ENCODE measurements at places on chromosomes 6 and 20. TPM values are rescaled to one million over a fixed set of nuclear protein-coding genes. Genes with fewer than 3 reads are reported as not detected.

GRCh38 chr20:63238514-63239125 is 2.9 kb downstream of the BIRC7 start:
- DNase-seq: no peak

GRCh38 chr6:34247481-34248197 is 1.2 kb downstream of the SMIM29 start:
- DNase-seq: peak; percentile 58

GRCh38 chr20:57450931-57451330 is 59.7 kb downstream of the RBM38 start:
- DNase-seq: no peak

- no peak for DNase-seq
Measured at GRCh38 chr6:56510984-56511531, 131.6 kb downstream of the DST start.

- no peak for DNase-seq
Measured at GRCh38 chr6:42891199-42891722, 11.8 kb downstream of the RPL7L1 start.

DNA sequence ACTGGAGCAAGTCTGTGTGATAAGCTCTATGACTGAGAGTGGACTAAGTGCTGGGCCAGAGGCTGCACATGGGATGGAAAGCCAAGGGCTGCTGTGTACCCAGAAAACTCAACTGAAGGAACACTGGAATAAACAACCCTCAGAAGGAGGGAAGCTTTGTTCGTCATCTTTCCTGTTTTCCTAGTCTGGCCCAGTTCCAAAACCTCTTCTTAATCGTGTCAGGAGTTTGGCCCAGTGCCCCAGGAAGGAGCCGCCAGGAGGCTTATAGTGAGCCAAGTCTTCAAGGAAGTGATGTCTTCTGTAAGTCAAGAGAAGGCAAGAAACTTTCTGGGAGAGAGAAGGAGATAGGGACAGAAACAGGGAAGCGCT is 23.3 kb upstream of the TOP1 start:
- peak; percentile 95 for DNase-seq

GRCh38 chr6:1709234-1709641 is 99.5 kb downstream of the FOXC1 start:
- DNase-seq: peak; percentile 60

The NTSR1 gene
- total RNA-seq: not detected

DNA sequence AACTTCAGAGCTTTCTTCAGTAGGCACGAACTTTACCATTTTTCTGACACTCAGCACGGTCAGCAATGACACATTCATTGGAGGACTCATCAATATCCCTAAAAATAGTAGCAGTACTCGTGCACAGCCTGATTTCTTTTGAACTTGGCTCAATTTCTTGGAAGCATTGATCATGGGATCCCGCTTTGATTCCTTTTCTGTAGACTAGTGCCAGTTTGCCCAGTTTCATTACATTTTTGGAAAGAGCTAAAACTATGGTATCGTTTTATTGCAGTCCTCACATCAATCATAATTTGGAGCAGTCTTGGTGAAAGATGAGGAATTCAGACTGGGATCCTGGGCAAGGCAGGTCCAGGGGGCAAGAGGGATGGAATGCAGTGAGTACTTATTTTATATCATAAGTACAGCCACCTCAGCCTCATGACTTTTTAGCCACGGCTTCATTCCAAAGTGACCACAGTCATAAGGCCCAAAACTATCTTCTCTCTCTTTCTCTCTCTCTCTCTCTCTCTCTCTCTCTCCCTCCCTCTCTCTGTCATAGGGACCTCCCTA is 170.9 kb upstream of the AKAP12 start:
- DNase-seq: no peak

The NRN1 gene
- total RNA-seq: 12.8 TPM

- peak; percentile 69 for DNase-seq
Measured at GRCh38 chr20:32983459-32984112, 20.6 kb downstream of the SUN5 start.

- no peak for DNase-seq
Measured at GRCh38 chr6:139981768-139982181, 607.3 kb upstream of the CITED2 start.

The POPDC3 gene
- not detected for total RNA-seq

DNA sequence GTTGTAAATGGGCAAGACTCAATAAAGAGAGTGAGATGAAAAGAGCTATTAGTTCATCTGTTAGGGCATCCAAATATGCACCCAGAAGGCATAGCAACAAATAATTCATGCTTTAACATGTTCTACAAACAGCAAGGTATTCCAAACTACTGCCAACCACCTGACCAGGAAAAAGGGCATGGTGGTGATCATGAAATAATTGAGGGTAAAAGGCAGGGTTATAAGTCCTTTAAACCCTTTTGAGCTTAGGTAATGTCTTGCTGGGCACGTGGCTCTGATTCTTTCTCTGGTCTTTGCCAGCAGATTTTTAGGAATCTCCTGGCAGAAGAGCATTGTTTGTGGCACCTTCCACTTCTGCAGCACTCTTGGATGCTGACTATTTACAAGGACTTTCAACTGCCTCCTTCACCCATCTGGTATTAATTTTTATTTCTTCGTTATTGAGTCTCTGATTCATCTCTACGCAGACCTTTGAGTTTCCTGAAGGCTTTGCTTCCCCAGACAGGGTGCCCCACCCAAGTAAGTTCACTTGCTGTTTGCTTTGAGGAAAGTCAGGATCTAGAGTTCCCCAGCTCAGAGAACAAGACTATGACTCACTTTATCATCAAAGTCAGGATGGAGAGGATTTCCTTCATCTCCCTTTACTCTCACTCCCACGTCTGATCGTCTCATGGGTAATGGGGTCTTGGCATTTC is 83.4 kb upstream of the NEDD9 start:
- no peak for DNase-seq

DNA sequence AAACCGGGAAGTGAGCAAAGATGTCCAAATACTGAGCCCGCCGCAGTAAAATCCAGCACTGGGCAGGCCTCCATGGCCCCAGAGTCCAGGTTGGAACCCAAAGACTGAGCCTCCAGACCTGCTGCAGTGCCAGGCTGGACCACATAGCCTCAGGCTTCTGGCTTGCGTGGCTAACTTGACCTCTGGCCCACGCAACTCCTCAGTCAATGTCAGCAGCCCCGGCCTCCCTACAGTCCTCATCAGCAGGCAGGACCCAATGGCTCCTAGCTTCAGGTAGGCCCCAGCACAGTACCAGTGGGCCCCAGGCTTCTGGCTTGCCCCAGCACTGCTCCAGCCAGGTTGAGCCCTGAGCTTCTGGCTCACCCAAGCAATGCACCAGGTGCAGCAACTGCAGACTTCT is 245.1 kb upstream of the AFDN start:
- no peak for DNase-seq

DNA sequence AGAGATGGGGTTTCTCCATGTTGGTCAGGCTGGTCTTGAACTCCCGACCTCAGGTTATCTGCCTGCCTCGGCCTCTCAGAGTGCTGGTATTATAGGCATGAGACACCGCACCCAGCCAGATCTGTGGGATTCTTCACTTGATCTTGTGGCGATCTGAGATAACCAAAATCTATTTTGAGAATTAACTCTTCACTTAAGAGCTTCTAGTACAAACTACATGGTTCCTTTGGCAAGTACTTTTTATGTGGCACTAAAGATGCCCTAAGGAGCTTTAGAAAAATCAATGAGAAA is 37.8 kb upstream of the TFB1M start:
- no peak for DNase-seq

- DNase-seq: no peak
Measured at GRCh38 chr20:46207793-46208192, 89.7 kb downstream of the CD40 start.

The CPNE5 gene
- 5.2 TPM for total RNA-seq

DNA sequence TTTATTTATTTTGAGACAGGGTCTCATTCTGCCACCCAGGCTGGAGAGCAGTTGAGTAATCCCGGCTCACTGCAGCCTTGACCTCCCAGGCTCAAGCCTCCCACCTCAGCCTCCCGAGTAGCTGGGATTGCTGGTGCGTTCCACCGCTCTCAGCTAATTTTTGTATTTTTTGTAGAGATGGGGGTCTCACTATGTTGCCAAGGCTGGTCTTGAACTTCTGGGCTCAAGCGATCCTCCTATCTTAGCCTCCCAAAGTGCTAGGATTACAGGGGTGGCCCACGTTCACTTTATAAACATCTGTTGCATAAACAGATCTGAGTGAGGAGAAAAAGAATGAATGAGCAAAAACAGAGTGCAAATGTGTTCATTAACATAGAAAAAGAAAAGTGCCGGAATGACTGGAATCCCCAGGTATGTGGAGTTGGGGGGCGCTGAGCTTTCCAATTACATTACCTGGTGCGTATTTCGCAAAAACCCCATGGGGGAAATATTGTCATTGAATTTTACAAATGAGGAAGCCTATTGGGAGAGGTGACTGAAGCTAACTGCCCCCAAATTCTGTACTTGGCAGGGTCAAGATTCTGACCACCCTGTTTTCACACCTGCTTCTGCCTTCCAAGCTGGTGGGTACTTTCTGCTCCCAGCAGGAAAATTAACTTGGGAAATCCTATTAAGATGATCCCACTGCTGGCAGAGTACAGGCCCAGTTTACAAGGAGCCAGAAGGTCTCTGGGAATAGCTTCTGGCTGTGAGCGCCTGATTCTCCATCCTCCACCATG is 207.7 kb upstream of the JARID2 start:
- no peak for DNase-seq

DNA sequence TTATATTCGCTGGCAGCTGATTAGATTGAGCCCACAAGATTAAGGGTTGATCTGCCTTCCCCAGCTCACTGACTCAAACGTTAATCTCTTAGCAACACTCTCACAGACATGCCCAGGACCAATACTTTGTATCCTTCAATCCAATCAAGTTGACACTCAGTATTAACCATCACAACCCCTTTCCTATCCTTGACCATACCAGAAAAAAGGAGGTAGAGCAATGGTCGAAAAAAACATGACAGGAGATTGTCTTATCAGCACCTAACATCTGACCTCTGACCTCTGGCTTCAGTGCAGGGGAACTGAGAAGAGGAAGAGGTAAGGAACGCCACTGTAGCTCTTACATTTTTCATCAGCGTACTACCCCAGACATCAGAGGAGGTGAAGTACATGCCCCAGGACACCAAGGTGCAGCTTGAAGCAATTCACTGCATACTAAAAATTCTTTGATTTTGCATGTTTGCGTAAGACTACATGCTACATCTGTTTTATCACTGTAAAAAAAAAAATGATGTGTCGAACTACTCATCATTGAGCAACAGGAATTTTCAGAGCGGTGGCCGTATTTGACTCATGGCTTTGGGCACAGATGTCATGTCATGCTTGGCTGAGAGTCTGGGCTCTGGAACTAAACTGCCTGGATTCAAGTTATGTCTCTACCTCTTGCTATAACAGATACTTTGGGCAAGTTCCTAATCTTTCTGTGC is 188.0 kb upstream of the TAB2 start:
- DNase-seq: no peak

DNA sequence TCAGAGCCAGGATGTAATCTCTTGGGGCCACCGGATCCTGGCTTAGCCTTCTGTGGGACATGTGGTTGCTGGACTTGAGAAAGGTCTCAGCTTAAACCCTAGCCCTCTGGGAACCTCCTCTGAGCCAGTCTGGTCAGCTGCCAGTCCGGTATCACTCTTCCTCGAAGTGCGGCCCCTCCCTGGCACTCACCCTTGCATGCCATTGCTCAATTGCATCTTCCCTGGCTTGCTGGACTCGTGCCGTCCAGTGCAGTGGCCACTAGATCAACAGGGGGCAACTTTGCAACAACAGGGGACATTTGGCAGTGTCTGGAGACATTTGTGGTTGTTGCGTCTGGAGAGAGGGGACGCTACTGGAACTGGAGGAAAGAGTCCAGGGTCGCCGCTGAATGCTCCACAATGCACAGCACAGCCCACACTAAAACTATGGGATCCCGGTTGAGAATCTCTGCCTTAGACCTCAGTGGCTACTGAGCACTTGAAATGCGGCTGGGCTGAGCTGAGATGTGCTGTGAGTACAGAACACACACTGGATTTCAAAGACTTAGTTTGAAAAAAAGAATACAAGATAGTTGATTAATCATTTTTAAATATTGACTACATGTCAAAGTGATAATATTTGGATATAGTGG is 152.1 kb downstream of the TFAP2C start:
- peak; percentile 68 for DNase-seq

- no peak for DNase-seq
Measured at GRCh38 chr20:52444455-52444854, 252.9 kb upstream of the ZFP64 start.

GRCh38 chr6:53646606-53647005 is 18.9 kb downstream of the KLHL31 start:
- DNase-seq: no peak

The PRND gene
- total RNA-seq: not detected

DNA sequence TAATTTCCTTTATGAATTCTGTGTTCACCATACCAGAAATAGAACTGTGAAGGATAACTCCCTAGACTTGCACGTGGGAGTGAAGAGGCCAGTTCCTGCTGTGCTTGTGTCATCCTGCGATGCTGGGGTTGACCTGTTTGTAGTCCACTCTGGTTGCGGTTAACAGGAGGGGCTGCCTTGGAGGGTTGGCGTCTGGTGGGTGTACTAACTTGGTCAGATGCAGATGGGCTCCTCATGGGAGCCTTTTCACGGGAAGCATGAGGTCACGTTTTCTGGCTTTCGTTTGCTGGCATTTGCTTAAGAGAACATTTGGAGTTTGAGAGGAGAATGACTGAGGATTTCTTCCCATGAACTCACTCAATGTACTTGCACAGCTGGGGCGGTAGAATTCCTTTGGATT is 41.2 kb downstream of the IGF2R start:
- DNase-seq: no peak

The PTK6 gene
- total RNA-seq: not detected

DNA sequence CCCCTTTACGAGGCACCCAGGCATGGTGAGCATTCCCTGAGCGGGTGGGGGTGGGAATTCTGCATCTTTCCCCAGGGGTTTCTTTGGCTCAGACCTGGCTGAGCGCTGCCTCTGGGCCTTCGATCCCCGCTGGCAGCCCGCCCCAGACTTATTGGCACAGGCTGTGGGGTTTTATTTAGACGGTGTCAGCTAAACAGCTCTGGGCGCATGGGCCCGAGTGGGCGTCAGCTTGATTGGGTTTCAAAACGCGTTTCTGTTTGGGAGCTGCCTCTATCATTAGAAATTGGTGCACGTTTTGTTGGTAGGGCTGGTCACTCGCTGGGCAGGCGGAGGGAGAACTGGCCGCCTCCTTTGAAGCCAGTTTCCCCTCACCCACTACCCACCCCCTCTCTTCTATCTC is 21.0 kb downstream of the PMEPA1 start:
- DNase-seq: peak; percentile 89

The MYL9 gene
- total RNA-seq: 3,095 TPM

DNA sequence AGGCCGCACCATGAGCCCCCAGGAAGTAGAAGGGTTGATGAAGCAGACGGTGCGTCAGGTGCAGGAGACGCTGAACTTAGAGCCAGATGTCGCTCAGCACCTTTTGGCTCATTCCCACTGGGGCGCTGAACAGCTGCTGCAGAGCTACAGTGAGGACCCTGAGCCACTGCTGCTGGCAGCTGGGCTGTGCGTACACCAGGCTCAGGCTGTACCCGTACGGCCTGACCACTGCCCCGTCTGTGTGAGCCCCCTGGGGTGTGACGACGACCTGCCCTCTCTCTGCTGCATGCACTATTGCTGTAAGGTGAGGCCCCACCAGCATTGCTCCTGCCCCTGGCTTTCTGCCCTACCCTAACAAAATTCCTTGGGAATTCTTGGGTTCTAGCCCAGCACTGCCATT is 13.1 kb downstream of the DNPH1 start:
- DNase-seq: no peak

Data from posterior vena cava (tissue), 2 donors.